DND-41 (cell line): ENCODE measurements at places on chromosomes 12 and 14.
A peak's percentile ranks its signal among the peaks of the same experiment; 100 is the strongest.

DNA sequence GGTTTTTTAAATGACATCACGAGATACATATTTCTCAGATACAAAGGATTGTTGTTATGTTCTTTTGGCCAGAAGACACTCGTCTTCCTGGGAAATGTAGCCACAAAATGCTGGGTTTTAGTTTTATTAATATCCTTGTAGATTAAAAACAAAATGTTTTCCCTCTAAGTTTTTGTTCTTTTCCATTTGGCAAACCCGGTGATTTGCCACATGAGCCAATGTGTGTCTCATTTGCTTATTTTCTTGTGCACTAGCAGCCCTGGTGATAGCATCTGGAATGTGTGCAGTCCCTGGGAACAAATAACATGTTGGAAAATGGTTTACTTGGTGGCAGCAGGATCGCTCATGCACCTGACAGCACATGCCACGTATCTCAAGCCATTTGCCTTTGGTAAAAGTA, 61.0 kb downstream of the HMGA2 start:
- DNase-seq, result no peak

DNA sequence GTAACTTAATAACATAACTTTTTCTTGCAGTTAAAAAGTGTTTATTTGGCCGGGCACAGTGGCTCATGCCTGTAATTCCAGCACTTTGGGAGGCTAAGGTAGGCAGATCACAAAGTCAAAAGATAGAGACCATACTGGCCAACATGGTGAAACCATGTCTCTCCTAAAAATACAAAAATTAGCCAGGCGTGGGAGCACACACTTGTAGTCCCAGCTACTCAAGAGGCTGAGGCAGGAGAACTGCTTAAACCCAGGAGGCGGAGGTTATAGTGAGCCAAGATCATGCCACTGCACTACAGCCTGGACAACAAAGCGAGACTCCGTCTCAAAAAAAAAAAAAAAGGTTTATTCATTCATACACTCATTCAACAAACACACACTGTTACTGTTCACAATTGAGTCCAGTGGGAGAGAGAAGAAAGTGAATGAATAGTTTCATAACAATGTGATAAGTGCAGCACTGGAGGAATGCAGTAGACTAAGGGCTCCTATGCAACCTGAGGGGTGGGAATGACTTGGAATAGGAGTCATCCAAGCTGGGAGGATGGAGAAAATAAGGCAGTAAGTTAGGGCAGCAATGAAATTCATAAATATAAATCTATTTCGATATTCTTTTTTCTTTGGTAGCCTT, 19.8 kb downstream of the DAD1 start:
- no peak for DNase-seq

- no peak for DNase-seq
Measured at GRCh38 chr12:108430245-108430644, 84.8 kb upstream of the FICD start.

DNA sequence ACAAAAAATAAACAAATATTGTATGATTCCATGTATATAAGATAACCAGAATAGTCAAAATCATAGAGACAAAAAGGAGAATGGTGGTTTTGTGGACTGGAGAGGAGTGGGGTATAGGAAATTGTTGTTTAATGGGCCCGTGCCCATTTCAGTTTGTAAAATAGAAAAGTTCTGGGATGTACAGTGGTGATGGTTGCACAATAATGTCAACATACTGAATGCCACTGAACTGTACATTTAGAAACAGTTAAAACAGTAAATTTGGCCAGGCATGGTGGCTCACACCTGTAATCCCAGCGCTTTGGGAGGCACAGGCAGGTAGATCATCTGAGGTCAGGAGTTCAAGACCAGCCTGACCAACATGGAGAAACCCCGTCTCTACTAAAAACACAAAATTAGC, 40.1 kb downstream of the NUMB start:
- no peak for DNase-seq

DNA sequence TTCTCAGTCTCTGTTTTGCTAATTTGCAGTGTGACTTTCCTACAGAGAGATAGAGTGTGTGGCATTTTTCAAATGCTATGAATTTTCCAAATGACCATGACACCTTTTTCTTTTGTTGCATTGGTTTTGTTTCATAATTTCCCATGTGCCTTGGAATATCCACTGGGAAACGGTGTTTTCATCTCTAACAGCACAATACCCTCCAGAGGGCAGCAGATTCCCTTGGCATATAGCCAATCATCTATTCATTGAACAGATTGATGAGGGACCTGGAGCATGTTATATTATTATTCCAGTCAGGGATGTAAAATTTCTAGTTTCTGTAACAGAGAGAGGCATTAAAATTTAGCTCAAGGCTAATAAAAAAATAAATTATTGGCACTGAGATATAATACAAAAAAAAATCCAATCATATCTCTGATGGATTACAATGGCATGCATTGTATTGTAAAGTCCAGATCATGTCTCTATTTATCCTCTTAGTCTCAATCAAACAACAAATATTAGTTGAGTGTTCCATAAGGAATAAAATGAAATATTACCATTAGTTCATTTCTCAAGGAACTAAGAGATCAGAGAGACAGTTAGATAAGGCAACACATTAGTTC, 29.6 kb upstream of the NTN4 start:
- DNase-seq, result no peak

DNA sequence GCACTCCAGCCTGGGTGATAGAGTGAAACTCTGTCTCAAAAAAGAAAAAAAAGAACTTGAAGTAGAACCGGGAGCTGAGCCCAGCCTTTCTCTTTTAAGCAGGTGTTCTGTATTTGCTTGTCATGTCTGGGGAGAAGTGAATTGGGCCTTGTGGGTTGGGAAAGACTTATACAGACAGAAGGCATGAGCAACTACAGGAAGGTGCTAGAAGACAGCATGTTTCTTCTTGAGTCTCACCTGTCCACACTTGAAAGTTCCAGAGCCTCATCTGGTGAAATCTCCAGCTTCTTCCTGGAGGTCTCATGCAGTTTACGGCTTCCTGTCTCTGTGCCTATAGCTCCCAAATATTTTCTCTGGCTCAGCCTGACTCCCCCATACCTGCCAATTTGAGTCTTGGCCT, 2.5 kb downstream of the PGAM5 start:
- DNase-seq, result no peak

GRCh38 chr12:93361151-93361919, 16.4 kb upstream of the NUDT4 start:
- DNase-seq, result peak; percentile 52

DNA sequence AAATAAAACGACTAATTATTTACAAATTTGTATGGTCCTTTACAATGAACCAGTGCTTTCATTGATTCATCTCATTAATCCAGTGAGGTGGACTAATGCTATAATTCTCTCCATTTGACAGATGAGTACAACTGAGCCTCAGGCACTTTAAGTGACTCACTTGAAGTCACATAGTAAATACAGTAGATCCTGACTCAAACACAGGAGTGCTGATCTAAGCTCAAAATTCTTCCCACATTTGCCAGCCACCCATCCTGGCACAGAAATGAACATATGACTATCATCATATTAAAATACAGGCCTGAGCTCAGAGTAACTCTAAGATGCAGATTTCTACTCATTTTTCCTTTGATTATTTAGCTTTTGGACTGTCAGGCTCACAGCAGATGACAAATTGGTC, 30.6 kb downstream of the SLC16A7 start:
- DNase-seq, result no peak

DNA sequence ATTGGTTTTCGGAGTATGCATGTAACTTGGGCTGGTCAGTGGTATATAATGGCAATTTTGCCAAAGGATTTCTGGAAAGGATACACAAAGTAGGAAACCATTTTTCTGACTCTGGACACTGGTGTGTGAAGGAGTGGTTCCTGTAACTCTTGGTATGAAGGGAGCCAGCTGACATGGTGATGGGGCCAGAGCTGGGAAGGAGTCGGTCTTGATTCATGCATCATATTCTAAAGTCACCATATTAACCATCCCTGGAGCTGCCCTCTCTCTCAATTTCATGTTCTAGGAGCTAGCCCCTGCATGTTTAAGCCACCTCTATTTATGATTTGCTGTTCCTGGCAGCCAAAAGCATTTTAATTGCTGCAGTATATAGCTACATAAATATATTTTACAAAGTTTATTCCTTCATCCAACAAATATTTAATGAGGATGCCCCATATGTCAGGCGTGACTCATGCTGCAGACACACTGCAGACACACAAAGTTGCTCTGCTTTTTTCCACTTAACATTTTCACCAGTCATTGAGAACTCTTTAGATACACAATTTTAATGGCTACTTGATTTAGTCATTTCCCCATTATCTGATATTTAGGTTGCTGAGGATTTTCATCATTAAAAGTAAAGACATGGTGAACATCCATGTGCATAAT, 78.7 kb upstream of the PSMC1 start:
- DNase-seq, result no peak

GRCh38 chr14:61064856-61065255, 83.8 kb downstream of the SLC38A6 start:
- no peak for DNase-seq
